ENCODE measurements at places on chromosomes 1 and 21.

- DNase-seq, result no peak
Observed at GRCh38 chr1:36867575-36867974, 166.7 kb downstream of the GRIK3 start.

DNA sequence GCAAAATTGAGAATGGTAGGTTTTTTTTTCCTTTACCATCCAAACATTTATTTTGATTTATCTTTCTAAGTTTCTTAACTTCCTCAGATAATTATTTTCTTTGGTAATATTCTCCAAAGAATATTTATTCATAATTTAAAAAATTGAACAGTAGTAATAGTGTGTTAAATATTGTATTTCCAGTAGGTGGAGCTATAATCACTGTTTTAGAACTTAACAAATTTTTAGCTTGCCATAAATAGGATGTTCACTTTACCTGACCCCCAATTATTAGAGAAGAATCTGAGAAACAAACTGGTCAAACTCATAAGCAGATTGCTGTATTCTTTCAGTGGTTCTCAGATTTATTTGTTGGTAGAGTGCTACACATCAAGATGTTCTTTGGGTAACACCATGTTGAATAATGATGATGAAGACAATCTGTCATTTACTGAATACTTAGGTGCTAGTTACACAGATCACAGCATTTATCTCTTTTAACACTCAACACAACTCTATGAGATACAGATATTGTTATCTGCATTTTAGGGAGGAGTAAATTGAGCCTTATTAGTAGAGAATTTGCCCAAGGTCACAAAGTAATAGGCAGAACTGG, 82.4 kb upstream of the GPR88 start:
- DNase-seq, result no peak

DNA sequence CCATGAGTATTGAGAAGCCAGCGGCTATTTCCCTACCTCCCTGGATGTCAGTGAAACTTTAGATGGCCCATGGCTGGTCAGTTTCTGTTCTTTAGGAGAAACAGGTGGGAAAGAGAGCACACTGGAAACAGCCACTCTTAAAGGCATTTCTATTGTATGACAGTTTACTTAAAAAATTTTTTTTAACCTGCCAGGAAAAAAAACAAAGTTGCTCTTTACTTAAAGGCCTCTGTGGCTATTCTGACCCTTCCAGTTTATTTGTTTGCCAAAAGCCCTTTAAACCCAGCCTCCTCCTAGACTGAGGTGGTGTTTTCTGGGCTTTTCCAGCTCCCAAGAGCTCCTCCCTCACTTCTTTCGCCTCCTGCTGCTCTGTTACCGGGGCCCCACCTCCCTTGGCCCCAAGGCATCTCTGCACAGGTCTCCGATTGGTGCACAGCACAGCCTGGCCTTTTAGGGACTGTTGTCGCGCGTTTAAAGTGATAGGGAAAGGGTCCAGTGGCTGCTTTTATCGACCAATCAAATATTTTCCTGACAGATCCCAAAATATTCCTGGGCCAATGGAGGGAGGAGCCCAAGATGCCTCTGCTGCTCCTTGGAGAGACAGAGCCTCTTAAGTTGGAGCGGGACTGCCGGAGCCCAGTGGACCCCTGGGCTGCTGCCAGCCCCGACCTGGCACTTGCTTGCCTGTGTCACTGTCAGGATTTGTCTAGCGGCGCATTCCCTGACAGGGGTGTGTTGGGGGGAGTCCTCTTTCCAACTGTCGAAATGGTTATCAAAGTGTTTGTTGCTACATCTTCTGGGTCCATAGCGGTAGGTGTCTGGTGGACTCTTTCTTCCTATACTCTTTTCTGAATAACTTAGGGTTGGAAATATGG, at the start of gene SH3BGR:
TSS of gene SH3BGR (plus strand) at position 639 of the 875 bp plus-strand sequence. CDS start at position 766, 127 bp downstream.
- no peak for DNase-seq

- no peak for DNase-seq
Observed at GRCh38 chr1:64892576-64893573, 73.5 kb downstream of the JAK1 start.

DNA sequence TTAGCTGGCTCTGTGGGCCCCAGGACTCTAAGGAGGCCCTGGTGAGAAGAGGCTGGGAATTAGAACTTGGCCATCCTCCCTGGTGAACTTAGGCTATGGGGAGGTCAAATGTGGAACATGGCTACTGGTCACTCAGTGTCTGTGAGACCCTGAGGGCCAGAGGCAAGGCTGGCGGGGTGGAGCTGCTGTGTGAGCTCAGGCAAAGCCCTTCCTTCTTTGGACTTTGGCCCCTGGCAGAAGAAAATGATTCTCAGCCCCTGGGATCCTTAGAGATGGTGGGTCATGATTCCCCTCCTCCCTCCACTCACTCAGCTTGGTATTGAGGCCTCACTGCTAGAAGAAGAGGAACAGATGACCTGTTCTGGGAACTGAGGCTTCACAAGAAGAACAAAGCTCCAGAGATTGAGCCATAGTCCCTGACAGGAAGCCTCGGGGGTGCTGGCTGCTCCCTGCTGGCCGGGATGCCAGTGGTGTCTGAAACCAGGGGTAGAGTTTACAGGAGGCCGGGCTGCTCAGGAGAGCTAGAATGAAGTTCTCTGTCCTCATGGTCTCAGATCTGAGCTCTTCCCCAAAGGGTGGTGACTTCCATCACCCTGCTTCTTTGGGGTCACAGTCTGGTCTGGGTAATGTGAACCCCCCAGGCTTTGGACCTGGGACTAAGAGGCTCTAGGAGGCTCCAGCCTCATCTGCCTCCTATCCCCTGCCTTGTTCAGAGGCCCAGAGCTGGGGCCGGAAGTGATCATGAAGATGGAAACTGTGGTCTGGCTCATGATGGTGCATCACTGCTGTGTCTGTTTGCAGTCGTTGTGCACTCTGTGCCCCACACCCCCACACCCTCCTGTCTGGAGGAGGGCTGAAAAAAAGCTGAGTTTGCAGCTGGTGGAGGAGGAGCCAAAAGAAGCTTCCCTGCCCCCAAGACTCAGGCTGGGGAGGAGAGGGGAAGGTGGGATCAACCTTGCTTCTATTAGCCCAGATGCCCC, 905 bp downstream of the BTBD19 start:
- DNase-seq, result peak; percentile 96

GRCh38 chr1:116119876-116120275, 8.7 kb downstream of the MAB21L3 start:
- no peak for DNase-seq

- no peak for DNase-seq
Observed at GRCh38 chr1:52814465-52814864, 28.1 kb upstream of the ZYG11A start.

DNA sequence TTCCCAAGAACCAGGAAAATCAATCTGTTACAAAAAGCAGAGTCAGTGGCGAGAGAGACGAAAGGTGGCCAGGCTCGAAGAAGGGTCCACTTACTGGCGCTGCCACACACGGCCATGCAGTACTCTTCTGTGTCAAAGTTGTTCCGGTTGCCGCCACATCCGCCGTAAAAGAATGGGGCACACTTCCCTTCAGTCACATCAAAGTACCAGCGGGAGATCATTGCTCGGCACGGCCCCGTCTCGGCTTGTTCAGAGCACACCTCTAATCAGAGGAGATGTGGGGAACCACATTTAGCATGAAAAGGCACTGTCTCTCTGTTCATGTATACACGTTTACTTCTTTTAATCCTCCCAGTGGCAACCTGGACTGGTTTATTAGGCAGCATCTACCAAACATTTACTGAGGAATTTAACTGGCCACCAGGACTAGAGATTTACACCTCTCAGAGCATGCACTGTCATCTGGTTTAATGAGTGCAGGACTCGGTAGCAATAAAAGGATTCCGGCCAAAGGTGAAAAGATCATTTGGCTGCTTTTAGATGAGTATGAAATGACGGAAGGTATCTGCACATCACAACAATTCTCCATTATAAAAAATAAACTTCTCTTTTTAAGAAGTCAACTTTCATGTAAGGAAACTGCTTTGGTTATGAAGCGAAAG, 170.5 kb downstream of the APP start:
- peak; percentile 55 for DNase-seq

DNA sequence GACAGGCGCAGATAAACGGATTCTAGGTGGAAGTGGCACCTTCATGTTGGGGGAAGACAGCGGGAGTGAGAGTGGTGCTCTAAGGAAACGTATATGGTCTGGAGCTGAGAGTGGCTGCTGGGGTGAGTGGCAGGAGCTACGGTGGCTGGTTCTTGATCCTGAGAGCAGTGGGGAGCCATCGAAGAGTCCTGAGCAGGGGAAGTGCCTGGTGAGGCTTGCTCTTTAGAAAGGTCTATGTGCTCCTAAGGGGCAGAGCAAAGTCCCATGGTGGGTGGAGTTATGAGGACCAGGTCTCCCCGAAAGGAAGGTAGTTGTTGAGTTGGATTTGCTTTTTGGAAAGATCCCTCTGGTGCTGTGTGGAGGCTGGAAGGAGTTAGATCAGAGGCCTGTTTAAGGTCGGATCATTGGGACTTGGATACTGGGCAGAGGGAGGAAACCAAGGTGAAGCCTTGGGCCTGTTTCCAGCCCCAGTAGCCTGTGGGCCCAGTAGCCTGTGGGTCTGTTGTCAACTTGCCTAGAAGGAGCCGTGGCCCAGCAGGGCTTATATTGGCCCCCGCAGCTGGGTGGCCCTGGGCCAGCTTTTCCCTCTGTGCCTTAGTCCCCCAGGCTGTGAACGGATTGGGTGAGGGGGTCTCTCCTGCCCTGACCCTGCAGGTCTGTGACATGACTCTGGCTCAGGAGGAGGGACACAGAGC, 33.0 kb downstream of the ACOT11 start:
- DNase-seq, result no peak

- no peak for DNase-seq
Observed at GRCh38 chr1:36709869-36710481, 227.3 kb upstream of the CSF3R start.

DNA sequence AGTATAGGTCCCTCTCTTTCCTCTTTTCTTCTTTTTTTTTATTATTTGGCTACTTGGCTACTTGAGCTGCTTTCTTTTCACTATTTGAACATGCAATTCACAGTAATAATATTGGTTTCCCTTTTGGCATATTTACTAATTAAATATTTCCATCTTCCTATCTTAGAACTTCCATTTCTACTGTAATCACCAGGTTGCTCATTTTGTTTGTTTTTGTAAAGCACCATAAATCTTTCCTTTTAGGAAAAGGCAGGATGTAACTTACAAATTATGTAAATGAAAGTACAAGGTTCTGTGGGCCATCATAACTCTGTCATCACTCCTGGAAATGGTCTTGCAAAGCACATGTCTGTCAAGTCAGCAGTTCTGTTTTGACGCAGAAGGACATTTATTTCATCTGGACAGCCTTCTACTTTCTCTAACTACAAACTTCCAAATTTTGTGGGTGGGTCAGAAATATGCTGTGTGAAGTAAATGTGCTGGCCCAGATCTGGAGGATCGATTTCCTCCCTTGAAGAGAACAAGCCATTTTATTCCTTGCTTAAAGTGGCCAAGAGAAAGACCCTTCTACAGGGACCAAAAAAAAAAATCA, 71.7 kb upstream of the TNFSF18 start:
- DNase-seq, result no peak

- DNase-seq, result peak; percentile 79
Observed at GRCh38 chr1:40612345-40612831, 53.1 kb downstream of the RIMS3 start.

DNA sequence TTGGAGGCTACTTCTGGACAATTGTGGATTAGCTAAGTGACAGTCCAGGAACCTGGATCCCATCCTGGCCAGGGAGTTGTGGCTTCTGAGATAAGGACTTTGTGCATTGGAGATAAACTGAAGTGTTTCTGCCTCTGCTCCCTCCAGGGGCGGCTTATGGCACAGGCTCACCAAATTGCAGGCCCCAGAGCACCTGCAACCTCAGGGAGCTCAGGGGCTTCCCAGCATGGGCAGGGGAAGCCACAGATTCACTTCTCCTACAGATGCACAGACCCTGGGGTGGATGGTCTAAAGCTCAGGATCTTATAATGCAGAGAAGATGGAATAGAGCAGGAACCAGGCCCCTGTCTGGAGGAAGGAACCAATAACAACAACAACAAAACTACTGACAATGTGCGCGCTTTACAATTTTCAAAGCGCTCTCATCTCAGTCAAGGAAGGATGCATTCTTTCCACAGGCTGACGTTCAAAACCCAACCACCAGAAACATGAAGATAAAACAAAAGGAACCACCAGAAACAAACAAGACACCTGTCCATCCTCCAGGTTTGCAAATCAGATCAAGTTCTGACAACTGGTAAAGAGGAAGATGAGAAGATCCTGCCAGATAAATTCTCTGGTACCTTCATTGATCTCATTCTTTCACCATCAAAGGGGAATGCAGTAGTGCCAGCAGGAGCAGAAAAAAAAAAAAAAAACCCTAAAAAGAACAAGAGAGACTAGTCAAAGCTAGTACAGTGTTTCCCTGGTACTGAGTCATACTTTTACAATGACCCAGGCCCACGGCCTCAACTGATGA, 121.0 kb upstream of the IRF2BP2 start:
- peak; percentile 78 for DNase-seq

DNA sequence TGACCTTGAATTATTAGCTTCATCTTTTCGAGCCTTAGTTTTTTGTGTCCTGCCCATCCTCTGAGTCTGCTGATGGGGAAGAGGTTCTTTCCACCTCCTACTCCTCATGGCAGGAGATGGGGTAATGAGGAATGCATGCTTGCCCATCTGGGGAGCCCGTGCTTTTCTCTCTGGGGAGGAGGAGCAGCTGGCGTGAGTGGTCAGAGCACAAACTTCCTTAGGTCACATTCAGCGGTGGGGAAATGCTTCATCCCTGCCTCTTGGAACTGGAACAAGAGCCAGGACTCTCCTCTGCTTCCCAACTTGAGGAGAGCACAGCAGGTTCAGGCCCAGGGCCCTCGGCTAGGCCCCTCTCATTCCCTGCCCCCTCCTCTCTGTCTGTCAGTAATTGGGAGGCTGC, 155.0 kb downstream of the PCNX2 start:
- DNase-seq, result no peak

DNA sequence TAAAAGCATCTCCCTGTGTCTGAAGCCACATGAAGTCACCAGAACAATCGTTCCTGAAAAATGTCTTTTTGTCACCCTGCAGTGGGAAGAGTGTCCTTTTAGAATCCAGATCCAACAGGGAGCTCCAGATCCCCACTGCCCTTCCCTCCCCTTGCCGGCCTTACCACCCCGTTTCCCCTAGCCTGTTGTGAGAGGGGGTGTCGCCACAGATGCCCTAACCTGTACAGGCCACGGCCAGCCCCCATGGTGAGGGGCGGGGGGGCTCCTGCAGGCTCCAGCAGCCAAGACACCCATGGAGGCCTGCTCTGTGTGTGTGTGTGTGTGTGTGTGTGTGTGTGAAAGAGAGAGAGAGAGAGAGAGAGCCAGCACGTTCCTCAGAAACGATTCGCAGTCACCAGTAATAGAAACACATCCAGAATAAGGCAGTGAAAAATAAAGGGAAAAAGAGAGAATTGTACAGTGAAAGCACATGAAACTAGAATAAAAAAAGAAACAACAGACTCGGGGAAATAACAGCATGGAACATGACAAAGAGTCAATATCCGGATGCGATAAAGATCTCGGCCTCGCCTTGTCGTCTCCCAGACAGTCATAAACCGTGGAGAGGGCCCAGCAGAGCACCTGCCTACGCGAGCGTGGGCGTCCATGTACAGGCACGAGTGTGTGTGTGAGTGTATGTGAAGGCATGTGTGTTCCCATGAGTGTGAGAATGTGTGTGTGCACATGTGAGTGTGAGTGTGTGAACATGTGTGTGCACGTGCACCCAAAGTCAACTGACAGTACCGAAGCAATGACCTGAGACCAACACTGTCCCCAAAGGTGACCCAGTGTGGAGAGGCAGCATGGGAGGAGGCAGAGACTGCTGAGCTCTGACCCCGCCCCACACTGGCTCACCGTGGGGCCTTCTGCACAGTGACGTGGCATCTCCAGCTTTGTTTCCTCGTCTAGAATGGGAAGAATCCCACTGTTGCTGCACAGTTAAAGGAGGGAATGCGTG, 303.8 kb downstream of the NPHP4 start:
- DNase-seq, result no peak
